Esophagus squamous epithelium (tissue), 5 donors: ENCODE measurements at places on chromosomes 4 and X. TPM values are rescaled to one million over a fixed set of nuclear protein-coding genes. Genes with fewer than 3 reads are reported as not detected.

The SYN1 gene
- total RNA-seq: not detected

The F9 gene
- not detected for total RNA-seq

The ADGRG2 gene
- total RNA-seq: 0.76 TPM

DNA sequence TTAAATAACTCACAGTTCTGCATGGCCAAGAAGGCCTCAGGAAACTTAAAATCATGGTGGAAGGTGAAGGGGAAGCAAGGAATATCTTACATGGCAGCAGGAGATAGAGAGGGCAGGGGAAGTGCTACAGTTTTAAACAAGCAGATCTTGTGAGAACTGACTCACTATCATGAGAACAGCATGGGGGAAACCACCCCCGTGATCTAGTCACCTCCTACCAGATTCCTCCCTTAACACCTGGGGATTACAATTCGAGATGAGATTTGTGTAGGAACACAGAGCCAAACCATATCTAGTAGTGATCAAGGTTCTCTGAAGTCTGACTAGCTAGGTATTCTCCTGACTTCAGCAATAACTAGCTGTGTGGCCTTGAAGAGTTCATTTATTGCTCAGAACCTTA is 56.0 kb downstream of the BANK1 start:
- DNase-seq: no peak

- DNase-seq: no peak
These were observed 478.9 kb downstream of the KCNIP4 start for GRCh38 chr4:21469438-21470300.

GRCh38 chr4:83010522-83011318 is at the start of gene LIN54:
LIN54 (minus strand) TSS chr4:83010823; CDS start chr4:82984844, 25,979 bp downstream.
- DNase-seq: peak; percentile 45

DNA sequence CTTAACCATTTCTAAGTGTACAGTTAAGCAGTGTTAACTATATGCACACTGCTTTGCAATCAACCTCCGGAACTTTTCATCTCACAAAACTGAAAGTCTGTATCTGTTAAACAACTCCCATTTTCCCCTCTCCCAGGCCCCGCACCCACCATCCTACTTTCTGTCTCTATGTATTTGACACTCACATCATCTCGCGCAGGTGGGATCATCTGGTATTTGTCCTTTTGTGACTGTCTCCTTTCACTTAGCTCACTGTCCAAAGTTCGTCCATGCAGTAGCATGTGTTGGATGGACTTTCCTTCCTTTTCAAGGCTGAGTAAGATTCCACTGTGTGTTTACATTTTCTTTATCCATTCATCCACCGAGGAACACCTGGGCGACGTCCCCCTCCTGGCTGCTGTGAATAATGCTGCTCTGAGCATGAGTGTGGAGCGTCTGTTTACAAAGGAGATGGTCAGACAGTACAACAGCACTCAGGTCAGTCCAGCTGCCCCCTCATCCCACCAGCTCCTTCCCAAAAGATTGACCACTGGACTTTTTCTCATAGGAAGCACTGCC is 39.8 kb downstream of the DCTD start:
- DNase-seq: no peak

DNA sequence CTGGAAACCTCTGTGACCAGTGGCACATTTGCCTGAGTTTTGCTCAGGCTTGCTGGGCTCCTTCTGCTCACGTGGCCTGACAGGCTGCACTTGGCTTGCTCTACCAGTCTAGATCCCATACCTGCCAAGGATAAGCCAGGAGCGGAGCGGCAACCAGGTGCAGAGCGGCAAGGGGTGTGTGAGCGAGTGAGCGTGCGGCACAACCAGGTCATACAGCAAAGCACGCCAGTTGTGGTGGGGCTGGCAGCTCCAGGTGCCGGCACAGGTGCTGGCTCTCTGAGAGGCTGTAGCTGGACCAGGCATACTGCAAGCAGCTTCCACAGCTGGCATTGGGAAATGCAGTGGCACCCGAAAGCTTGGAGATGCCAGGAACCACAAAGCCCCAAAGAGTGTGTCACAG is 1495.1 kb downstream of the PCDH7 start:
- DNase-seq: no peak

DNA sequence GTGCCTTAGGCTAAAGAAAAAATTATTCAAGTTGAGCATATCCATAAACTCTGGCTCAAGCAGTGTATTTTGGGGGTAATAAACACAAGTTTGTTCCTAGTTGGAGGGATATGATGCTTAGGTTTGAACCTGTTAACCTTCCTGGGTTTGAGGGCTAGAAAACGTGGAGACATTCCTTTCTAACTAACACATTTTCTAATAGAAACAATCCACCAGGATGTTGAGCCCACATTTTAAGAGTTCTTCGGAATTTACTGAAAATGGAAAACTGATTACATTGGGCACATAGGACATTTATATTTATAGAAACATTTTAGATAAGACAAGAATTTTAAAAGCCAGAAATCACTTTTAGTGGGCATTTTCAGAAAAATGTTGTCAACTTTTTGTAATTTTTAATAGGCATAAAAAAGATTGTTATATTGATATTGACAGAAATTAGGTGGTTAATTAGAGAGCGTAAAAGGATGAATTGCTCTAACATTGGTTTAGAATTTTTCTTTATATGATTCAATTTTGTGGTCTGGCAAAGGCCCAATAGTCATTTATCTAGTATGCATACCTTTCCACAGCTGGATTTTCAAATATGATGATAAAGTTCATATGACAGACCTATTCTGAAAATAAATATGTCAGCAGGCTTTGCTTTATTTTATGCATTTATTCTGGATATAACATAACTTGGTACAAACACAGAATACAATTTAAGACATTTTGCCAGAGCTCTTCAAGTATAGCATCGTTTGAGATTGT is 49.2 kb downstream of the CEP44 start:
- DNase-seq: no peak

- no peak for DNase-seq
These were observed 5.6 kb downstream of the HAND2 start for GRCh38 chr4:173524218-173525117.

DNA sequence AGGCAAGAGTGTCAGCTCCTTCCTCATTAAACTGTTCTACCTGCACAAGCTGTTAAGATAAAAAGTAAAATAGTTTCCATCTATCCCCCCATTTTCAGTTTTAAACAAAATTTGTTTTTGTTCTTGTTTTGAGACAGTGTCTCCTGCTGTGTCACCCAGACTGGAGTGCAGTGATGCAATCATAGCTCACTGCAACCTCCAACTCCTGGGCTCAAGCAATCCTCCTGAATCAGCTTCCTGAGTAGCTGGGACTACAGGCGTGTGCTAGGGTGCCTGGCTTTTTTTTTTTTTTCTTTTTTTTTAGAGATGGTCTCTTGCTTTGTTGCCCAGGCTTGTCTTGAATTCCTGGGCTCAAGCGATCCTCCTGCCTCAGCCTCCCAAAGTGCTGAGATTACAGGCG is 105.4 kb downstream of the HS6ST2 start:
- no peak for DNase-seq

DNA sequence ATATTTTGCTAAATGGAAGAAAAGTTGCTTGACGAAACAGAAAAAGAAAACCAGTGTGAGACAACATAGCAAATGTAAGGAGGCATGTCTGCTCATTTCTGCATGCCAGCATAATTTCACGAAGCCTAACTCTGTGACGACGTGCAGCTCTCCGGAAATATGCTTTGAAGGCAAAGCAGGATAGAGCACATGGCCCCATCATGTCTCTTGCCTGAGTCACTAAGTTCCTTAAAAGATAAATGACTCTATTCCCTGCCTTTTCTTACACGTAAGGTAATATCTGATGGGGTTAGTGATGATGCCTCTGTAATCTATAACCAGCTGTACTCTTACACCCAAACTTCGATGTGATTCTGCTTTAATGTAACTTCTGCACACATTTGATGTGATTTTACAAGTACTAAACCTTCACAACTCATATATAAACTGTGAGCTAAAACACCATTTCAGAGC is 64.5 kb downstream of the ANXA3 start:
- DNase-seq: no peak

DNA sequence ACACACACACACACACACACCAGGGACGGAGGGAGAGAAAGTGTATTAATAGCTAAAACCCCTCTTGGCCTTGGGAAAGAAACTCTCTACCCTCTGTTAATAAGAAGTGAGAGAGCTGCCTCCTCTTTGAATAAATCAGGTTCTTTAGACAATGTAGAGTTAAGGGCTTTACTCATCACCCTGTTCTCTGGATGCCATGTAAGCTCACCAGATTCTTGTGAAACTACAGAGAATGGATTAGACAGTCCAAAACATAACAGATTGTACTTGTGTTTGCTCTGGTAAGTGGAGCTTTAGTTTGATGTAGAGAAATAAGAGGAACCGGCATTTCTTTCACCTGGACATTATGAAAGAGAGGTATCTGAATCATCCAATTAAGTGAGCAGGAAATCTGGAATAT is 263.2 kb downstream of the DMD start:
- no peak for DNase-seq

DNA sequence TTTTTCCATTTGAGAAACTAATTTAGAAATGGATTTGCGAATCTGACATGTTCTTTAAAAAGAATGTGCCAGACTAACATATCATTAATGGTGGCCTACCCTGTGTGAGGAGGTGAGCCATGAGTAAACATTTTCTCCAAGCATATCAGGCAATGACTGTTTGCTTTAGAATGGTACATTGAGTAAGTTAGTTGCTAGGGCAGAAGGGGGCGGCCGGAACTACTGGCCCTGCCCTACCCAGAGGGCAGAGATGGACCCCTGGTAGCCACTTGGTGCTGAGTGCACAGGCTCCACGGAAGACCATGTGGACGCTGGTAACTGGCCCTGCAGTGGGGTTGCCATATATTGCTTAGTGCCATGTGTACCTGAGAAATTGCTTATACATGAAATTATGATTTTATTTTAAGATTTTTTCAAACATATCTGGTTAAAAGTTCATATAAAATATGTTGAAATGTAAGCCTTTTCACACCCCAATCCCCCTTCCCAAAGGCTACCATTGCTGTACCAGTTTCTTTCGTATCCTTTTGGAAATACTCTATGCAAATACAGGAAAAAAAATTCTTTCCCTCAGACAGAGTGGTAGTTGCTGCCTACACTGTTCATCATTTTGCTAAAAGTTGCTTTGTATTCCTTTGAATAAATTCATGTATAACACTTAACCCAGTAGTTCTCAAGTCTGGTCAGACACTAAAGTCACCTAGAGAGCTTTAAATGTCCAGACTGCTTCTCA is 8.8 kb downstream of the FNIP2 start:
- DNase-seq: no peak

- DNase-seq: no peak
These were observed 82.5 kb downstream of the TIGD2 start for GRCh38 chr4:89193843-89194242.

- no peak for DNase-seq
These were observed 512.3 kb downstream of the CFAP47 start for GRCh38 chrX:36431819-36432218.

- DNase-seq: no peak
These were observed 50.9 kb downstream of the USP26 start for GRCh38 chrX:133045986-133046385.

GRCh38 chr4:5636766-5637670 is 71.3 kb downstream of the EVC2 start:
- no peak for DNase-seq

DNA sequence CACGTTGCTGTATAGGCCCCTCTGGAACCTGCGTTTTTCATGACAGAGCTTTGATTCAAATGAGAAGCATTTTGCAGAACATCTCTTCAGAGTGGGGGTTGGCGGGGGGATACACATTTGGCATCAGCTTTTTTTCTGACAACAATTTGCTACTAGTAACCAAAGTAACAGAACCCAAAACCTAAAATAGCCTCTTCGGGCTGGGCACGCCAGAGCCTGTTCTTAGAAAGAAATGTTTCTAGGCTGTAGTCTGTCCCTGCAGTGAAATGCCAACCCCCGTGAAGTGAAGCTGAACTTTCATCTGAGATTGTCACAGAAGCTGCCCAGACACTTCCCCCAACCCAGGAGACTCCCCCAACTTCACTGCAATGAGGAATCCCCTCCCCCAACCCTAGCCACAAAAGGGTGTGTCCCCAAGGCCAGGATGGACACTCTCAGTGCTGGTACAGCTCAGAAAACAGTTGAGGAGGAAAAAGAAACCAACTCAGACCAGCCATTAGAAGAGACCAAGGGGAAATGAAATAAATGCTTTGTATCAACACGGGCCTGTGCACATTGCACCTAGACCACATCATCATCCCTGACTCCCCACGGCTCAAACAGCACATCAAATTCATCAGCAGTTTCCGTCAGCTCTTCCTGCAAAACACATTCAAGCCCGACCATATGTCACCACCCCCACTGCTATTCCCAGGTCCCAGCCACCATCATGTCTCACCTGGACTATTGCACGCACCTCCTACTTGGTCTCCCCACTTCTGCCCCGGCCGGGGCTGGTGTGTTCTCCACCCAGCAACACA is 8.4 kb upstream of the MAN2B2 start:
- DNase-seq: no peak

DNA sequence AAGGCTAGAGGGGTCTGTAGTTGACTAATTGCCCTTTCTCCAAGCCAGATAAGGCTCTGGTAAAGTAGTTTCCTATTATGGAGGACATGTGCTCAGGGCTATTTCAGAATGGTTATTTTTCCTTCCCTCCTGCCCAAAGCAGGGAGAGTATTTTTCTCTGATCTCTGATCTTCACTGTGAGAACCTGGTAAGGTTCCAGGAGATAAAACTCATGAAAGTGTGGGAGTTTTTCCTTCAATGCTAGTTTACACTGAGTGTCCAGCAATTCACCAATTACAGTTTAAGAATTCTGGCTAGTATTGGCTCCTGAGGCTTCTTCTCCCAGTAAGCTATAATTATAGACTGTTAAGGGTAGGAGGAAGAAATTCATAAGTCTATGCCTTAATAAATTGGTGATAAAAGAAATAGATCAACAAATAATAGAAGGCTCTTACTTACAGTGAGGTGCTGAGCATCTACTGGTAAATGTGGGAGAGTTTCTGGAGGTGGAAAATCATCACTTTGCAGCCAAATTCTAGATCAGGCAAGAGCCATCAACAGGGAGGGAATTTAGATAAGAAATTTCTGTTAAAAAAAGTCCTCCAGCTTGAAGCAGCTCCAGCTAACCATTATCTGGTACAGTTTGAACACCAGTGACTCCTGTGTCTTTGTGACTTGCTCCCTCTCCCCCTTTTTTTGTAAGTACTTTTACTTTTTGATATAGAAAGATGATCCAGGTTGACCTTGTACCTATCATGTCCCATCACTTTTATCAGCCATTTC is 30.9 kb downstream of the CASP6 start:
- DNase-seq: no peak

DNA sequence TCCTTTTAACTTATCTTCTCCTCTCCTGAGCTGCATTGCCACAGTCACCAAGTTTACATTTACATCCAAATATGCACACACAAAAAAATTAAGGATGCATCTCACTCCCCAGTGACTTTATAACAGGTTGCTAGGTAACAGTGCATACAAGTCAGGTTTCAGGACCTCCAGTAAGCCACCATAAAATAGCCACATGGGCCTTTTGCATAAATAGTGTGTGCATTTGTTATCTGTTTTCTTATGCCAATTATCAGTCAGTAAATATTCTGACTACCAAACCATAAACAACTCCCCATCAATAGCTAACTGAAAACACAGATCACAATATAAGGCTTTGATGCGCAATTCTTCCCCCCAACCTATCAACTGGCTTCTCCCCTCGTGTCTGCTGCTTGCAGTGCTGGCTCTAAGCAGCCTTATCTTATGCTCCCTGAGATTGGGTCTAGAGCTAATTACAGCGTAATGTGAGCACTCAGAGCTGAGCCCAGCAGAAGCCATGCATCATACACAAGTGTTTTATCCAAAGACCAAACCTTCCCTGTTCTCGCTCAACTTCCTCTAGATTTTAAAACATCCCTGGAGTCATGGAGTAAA is 55.4 kb downstream of the ZNF827 start:
- no peak for DNase-seq

GRCh38 chr4:173367946-173368345 is 2.8 kb upstream of the SAP30 start:
- no peak for DNase-seq
